ENCODE measurements at places on chromosomes 7 and 10.

DNA sequence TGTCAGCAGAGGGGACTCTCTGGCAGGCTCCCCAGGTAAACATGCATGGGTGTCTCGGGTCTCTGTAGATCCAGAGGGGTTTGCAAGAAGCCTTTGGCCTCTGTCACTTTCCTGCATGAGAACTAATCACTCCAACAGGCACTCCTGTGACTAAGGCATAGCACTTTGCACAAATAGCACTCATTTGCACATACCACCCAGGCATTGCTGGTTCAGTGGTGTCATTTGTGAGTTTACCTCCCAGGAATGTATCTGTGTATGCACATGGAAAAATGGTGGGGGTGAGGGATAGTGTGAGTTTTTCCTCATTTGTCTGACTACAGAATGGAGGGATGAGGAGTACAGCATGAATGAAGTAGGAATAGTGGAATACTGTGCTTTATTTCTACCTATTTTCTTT is 39.5 kb downstream of the CNNM1 start:
- DNase-seq, result no peak

- no peak for DNase-seq
Measured at GRCh38 chr7:2537981-2538851, 17.1 kb downstream of the BRAT1 start.

DNA sequence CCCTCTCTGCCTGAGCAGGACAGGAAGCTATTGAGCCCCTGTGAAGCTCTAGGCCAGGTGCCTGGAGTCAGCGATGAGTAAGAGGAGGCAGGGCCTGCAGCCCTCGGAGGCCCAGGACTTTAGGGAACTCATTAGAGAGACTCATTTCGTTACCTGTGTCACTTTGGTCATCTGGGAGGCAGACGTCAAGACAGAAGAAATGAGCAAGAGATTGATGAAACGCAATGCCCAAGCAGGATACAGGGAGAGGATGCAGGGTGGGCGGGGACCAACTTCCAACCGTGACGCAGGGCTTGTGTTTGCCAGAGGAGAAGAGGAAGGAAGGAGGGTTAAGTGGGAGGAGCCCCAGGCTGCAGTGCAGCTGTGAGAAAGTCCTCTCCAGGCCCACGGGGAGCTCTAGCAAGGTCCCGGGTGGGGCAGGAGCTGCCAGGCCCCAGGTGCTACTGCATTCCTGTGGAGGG is 26.4 kb upstream of the GNA12 start:
- DNase-seq, result no peak

GRCh38 chr10:78921895-78922294 is 146.9 kb upstream of the ZMIZ1 start:
- DNase-seq, result no peak

- DNase-seq, result peak; percentile 40
Measured at GRCh38 chr10:45373003-45373575, 927 bp upstream of the ALOX5 start.

DNA sequence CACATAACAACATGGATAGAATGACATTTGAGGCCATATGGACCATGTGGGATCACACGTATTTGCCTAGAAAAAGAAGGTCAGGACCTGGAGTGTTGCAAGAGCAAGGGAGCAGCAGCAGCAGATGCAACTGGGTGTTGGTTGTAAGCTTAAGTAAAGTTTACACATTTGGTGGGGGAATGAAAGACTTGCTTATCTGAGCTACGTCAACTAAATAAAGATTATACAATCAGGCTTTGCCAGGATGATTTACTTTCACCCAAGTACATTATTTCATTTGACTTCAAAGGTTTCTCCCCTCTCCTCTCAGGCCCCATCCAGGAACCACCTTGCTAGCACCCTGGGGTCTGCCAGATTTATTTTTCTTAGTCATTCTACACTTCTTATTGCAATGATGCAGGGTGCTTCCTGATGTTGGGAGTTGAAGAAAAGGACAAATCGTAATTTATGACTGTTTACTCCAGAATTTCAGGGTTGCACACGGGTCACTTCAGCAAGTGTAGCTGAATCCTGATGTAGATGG is 591.9 kb upstream of the IGFBP3 start:
- DNase-seq, result no peak

DNA sequence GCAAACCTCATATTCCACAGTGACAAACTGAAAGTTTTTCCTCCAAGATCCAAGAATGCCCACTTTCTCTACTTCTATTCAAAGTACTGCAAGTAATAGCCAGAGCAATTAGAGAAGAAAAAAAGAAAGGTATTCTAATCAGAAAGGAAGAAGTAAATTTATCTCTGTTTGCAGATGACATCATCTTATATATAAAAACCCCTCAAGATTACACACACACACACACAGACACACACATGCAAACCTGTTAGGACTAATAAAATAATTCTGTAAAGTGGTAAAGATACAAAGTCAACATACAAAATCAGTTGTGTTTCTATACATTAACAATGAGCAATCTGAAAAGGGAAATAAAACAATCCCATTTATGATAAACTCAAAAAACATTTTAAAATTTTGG is 44.7 kb upstream of the AASS start:
- no peak for DNase-seq

GRCh38 chr10:121645696-121646095 is 47.5 kb upstream of the FGFR2 start:
- no peak for DNase-seq

- DNase-seq, result no peak
Measured at GRCh38 chr7:67863911-67864310, 867.3 kb downstream of the TYW1 start.

DNA sequence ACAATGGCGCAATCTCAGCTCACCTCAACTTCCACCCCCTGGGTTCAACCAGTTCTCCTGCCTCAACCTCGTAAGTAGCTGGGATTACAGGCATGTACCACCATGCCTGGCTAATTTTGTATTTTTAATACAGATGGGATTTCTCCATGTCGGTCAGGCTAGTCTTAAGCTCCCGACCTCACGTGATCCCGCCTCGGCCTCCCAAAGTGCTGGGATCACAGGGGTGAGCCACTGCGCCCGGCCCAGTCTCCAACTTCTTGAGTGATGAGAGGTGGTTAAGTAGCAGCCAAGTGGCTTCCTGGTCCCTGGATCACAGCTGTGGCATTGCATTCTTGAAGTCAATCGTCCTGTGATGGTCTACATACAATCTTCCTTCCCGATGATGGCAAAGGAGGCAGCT is 46.1 kb upstream of the NFE2L3 start:
- no peak for DNase-seq

DNA sequence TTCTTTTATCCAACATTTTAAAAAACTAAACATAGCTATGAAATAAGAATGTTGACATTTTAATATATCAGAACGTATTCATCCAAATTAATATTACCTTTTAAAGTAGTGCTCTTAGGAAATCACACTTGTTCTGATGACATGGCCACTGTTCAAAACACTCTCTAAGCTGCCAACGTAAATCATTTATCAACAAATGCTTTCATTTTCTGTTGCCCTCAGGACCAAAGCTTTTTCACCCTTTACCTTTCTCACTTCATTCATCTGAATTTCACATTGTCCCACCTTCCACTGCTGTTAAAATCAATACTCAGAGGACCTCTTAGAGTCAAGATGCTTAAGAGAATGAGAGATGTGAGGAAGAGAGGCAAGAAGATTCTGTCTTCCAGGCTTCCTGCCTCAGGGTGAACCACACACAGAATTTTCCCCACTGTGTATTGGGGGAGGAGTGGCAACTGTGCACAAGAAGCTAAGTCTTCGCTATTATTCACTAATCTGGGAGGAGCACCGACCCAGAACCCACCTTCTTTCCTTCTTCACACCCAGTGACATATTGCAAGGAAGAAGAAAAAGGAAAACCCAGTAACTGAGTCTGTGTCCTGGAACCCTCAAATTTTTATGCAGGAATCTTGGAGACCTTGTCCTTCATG is 21.0 kb downstream of the HIBADH start:
- no peak for DNase-seq

GRCh38 chr7:30090111-30090510 is 44.7 kb upstream of the MTURN start:
- DNase-seq, result no peak

- DNase-seq, result no peak
Measured at GRCh38 chr7:158664406-158664805, 40.2 kb downstream of the NCAPG2 start.

- no peak for DNase-seq
Measured at GRCh38 chr10:86770412-86770960, 14.1 kb downstream of the BMPR1A start.

- no peak for DNase-seq
Measured at GRCh38 chr7:140586516-140586915, 54.1 kb downstream of the DENND2A start.

Measured in stimulated activated CD8-positive, alpha-beta memory T cell treated with anti-CD3 and anti-CD28 coated beads, Interleukin-7, amount 100 ng/mL, for 4 hours (primary cell).